ENCODE measurements at places on chromosomes 3 and 15. TPM values are rescaled to one million over a fixed set of nuclear protein-coding genes. Genes with fewer than 3 reads are reported as not detected.

Gene DUT
- total RNA-seq = 144 TPM

Gene FLNB
- 62.2 TPM for total RNA-seq

Gene HCN4
- total RNA-seq = not detected

Gene CCR9
- not detected for total RNA-seq

Gene TNFAIP8L3
- total RNA-seq = 1.7 TPM

Gene PGBD4
- 2.1 TPM for total RNA-seq

Gene SLC9C1
- not detected for total RNA-seq

Gene ZDHHC23
- total RNA-seq = 3.8 TPM

Gene GPD1L
- total RNA-seq = 83.3 TPM

Gene GNAT1
- total RNA-seq = not detected

Gene SLCO2A1
- 2.4 TPM for total RNA-seq

Gene FEZF2
- total RNA-seq = not detected

Gene IQCH
- total RNA-seq = 1.5 TPM

Gene ACTC1
- total RNA-seq = not detected

Gene TEX55
- not detected for total RNA-seq

Gene PRSS50
- total RNA-seq = not detected

Gene ZDHHC3
- total RNA-seq = 114 TPM

Gene LOXL1
- 9.2 TPM for total RNA-seq

Gene HLTF
- total RNA-seq = 17.0 TPM

Gene FANCD2OS
- total RNA-seq = not detected

Gene PSMA4
- total RNA-seq = 128 TPM

Gene PTH1R
- 16.0 TPM for total RNA-seq

Gene MYEF2
- 14.1 TPM for total RNA-seq

Gene ZWILCH
- total RNA-seq = 4.9 TPM

Gene P2RY12
- 11.3 TPM for total RNA-seq

Gene STARD9
- 37.9 TPM for total RNA-seq

Gene IQCB1
- total RNA-seq = 19.7 TPM

Gene ADPRH
- 10.6 TPM for total RNA-seq

Gene GOLGA8R
- total RNA-seq = 2.0 TPM
